ENCODE measurements at places on chromosomes 12 and 14. TPM values are rescaled to one million over a fixed set of nuclear protein-coding genes. Genes with fewer than 3 reads are reported as not detected.

BDKRB2 gene
- total RNA-seq = 2.6 TPM

PGF gene
- 8.9 TPM for total RNA-seq

CCDC198 gene
- total RNA-seq = not detected

PROX2 gene
- total RNA-seq = not detected

LRRC10 gene
- total RNA-seq = 0.52 TPM

GPX2 gene
- not detected for total RNA-seq

DAO gene
- not detected for total RNA-seq

AQP6 gene
- total RNA-seq = 0.52 TPM

KRT80 gene
- total RNA-seq = 0.52 TPM

ZBTB42 gene
- 3.7 TPM for total RNA-seq
